Vagina (tissue), 2 donors: ENCODE measurements at places on chromosomes 7 and 10.

- H3K27me3 ChIP-seq = peaks cover 14% of the 10 kb centered on the region
- no peak for DNase-seq
- no peak overlapping the region for H3K27ac ChIP-seq
Measured at GRCh38 chr7:155804897-155805825, 7.1 kb downstream of the SHH start.

DNA sequence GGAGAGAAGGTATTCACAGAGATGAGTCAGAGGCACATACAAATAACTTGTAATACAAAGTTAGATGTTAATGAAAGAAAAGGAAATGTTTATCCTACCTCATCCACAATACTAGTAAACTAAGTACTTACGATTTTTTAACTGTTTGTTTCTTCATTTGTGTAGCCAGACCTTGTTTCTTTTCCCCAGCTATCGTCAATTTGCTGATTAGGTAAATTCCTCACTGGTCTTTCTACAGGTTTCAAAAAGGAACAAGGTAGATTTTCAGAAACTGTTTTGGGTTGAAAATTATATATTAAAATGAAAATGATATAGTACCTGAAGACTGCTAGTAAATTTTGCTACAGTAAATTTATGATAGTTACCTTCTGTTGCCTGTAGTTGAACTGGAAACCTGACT is 56.6 kb downstream of the PON1 start:
- H3K4me3 ChIP-seq = no peak overlapping the region
- H3K27me3 ChIP-seq = no peaks in the 10 kb centered on the region
- DNase-seq = no peak
- H3K36me3 ChIP-seq = no peaks in the 10 kb centered on the region

- H3K36me3 ChIP-seq = no peaks in the 10 kb centered on the region
- DNase-seq = peak; percentile 76
- H3K4me3 ChIP-seq = no peak overlapping the region
- H3K27me3 ChIP-seq = no peaks in the 10 kb centered on the region
- no peaks in the 10 kb centered on the region for H3K4me1 ChIP-seq
Measured at GRCh38 chr7:51619880-51620279, 303.3 kb upstream of the COBL start.

DNA sequence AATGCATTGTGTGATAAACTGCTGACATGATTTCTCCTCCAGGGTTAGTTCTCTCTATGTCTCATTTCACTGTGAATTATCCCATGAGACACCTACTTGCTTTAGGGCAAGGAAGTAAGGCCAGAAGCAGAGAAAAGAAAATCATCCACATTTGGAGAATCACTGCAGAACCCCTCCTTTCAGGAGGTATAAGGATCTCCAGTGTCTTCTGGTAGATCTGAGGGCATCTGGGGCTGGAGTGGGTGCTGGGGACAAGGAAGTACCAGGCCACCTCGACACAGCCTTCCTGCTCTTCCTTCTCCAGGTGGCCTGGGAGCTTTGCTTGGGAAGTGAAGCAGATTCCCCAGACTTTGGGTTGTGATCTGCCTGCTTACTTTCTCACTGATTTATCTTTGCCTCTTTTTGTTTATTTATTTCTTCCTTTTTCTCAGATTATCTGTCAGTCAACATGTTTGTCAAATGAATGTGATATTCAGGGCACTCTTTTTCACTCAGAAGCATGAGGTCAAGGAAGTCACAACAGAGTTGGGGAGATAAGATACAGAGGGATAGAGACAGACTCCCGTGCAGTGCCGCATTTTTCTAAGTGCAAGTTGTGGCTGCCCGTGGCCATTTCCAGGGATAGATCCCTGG is 12.4 kb upstream of the CAMK2G start:
- no peaks in the 10 kb centered on the region for H3K36me3 ChIP-seq
- no peak overlapping the region for H3K4me3 ChIP-seq
- no peak for DNase-seq
- peaks cover 34% of the 10 kb centered on the region for H3K4me1 ChIP-seq

GRCh38 chr10:30810416-30810815 is 180.9 kb upstream of the LYZL2 start:
- no peak overlapping the region for H3K4me3 ChIP-seq
- peak overlapping the region; percentile 85 for H3K27ac ChIP-seq
- H3K36me3 ChIP-seq = no peaks in the 10 kb centered on the region

GRCh38 chr10:82661701-82662100 is 786.7 kb downstream of the NRG3 start:
- no peak overlapping the region for H3K4me3 ChIP-seq
- no peaks in the 10 kb centered on the region for H3K4me1 ChIP-seq
- no peaks in the 10 kb centered on the region for H3K36me3 ChIP-seq
- no peak overlapping the region for H3K27ac ChIP-seq
- no peaks in the 10 kb centered on the region for H3K27me3 ChIP-seq

DNA sequence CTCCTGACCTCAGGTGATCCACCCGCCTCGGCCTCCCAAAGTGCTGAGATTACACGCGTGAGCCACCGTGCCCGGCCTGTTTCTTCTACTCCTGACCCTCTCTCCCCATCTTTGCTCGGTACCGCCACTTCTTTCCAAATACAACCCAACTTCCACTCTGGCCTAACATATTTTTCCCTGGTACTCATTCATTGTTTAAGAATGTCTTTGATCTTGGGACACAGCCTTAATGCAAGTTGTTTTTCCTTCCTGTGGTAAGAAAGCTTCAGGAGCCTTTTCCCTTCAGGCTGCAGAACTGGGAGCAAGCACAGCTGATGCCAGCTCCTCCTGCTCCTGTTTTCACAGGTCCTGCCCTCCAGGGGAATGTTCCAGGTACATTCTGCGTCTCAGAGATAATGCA is 13.7 kb downstream of the CALML3 start:
- DNase-seq = no peak
- H3K36me3 ChIP-seq = no peaks in the 10 kb centered on the region
- H3K4me3 ChIP-seq = no peak overlapping the region
- H3K4me1 ChIP-seq = peaks cover 30% of the 10 kb centered on the region

DNA sequence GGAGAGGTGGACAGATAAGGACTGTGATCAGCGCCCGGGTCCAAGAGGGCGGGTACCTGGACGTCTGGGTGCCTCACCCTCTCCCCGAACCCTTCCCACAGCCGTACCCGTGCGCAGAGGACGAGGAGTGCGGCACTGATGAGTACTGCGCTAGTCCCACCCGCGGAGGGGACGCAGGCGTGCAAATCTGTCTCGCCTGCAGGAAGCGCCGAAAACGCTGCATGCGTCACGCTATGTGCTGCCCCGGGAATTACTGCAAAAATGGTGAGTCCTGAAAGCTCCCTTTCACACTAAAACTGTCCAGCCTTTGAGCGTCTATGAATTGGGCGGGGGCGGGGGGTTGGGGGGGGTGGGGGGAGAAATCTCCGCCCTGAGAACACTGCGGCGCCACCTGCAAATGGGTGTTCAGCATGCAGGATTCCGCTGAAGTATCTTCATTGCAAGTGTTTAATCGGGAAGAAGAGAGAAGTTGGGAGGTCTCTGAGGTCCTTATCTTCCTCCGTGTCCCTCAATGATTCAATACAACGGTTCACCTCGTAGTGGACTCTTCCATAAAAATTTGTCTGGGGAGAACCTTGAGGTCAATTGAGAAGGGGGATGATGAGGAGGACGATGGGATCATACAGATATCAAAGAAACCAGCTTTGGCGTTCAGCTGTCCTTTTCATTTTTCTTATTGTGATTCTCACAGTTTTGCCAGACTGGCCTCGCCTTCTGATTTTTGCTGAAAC is 906 bp downstream of the DKK1 start:
- DNase-seq = no peak
- peaks cover 12% of the 10 kb centered on the region for H3K4me1 ChIP-seq
- H3K27ac ChIP-seq = peak overlapping the region; percentile 65
- no peaks in the 10 kb centered on the region for H3K36me3 ChIP-seq
- H3K4me3 ChIP-seq = peak overlapping the region; percentile 61

DNA sequence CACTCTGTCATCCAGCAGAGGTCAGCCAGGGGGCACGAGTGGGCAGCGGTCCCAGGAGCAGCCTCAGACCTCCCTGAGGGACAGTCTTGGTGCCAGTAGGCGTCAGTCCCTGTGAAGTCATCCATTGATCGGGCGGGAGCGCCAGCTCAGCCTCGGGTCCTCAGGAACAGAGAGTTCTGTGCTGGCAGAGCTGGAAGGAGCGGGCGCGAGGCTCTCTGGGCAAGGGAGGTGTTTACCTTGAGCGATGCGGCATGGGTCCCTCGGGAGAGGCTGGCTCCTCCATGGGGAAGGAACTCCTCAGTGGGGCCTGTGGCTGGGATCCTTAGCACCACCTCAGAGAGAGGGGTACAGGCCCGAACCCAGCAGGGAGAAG is 101.1 kb upstream of the PPIF start:
- no peaks in the 10 kb centered on the region for H3K27me3 ChIP-seq
- H3K36me3 ChIP-seq = no peaks in the 10 kb centered on the region
- no peak overlapping the region for H3K4me3 ChIP-seq

GRCh38 chr10:28118985-28119628 is 120.2 kb upstream of the ODAD2 start:
- H3K27ac ChIP-seq = no peak overlapping the region
- H3K36me3 ChIP-seq = no peaks in the 10 kb centered on the region
- no peak for DNase-seq
- H3K4me3 ChIP-seq = no peak overlapping the region
- H3K27me3 ChIP-seq = no peaks in the 10 kb centered on the region

DNA sequence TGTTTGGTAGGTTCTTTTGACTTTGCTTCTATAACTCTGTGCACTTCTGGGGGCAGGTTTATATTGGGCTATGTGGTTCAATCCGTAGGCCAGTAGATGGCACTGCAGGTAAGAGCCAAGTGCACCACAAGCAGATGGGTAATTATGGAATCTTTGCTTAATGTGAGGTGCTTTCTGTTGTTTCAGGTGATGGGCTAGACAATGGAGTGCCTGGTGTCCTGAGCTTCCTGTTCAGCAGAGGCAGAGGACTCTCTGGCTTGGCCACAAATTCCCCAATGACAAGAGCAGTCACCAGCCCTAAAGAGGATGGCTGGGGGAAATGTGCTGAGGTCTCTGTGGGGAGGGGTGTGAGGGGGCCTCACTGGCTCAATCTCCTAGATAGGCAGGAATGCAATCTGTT is 455.0 kb downstream of the CCSER2 start:
- no peak for DNase-seq
- H3K36me3 ChIP-seq = no peaks in the 10 kb centered on the region
- no peaks in the 10 kb centered on the region for H3K27me3 ChIP-seq
- H3K4me1 ChIP-seq = no peaks in the 10 kb centered on the region
- no peak overlapping the region for H3K4me3 ChIP-seq
- H3K27ac ChIP-seq = no peak overlapping the region

- peak overlapping the region; percentile 13 for H3K4me3 ChIP-seq
- H3K36me3 ChIP-seq = no peaks in the 10 kb centered on the region
Measured at GRCh38 chr10:18340496-18341051, 200.3 kb downstream of the CACNB2 start.

DNA sequence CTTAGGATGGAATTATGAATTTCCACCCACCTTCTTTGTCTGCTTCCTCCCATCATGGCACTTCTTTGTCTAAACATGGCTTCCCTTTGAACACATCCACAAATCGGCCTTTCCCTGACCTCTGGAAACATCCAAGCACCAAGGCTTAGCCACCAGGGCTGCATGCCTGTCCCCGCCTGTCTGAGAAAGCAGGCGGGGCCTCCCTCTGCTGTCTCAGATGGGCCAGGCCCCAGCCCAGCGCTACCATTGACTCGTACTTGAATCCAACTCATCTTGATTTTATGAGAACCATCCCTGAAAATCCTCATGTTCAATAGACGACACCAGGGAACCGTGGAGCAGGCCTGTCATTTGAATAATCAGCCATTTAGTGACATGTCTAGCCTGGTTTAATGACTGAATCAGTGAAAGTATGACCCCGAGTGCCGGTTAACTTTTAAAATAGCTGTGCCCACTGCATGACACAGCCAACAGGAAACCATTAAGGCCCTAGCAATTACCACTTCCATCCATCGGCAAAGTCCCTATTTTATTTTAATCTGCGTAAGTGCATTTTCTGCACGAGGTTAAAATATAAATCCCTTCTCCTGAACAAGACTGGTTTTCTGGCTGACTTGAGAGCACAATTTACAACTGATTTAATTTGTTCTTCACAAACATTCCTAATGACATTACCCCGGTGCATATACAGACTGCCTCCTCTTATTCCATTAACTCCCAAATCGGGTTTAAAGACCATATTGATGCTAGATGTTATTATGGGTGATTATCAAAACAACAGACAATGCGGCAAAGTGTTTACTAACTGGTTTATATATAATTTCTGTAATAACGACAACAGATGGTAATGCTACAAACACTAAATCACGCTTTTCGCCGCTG is 194.7 kb downstream of the BUB3 start:
- DNase-seq = no peak
- H3K27me3 ChIP-seq = no peaks in the 10 kb centered on the region
- no peaks in the 10 kb centered on the region for H3K36me3 ChIP-seq
- no peak overlapping the region for H3K27ac ChIP-seq
- H3K4me1 ChIP-seq = no peaks in the 10 kb centered on the region

GRCh38 chr10:123746061-123746460 is 79.9 kb downstream of the GPR26 start:
- H3K27ac ChIP-seq = no peak overlapping the region
- no peaks in the 10 kb centered on the region for H3K36me3 ChIP-seq
- no peaks in the 10 kb centered on the region for H3K27me3 ChIP-seq

DNA sequence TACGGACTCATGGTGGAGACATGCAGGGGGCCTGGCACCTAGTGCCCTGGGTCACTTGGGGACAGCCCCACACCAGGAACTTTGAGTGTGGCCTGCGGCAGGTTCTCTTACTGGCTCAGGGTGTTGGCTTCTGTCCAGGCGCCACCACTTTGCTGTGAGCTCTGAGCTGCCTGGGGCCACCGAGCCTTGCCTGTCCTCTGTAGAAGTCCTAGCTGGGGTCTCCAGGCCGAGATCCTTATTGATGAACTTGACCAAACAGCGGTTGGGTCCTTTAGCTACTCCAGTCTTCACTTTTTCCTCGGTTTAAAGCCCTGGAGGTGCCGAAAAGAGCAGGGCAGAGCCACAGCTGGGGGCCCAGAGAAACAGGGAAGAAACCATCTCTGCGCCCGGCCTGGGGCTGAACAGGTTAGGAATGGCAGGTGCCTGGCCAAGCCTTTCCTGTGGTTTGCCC is 41.3 kb downstream of the ZNF467 start:
- DNase-seq = no peak
- no peak overlapping the region for H3K27ac ChIP-seq
- peaks cover 40% of the 10 kb centered on the region for H3K36me3 ChIP-seq
- no peaks in the 10 kb centered on the region for H3K27me3 ChIP-seq
- H3K4me3 ChIP-seq = no peak overlapping the region
- peaks cover 5% of the 10 kb centered on the region for H3K4me1 ChIP-seq

- H3K4me3 ChIP-seq = no peak overlapping the region
- no peak overlapping the region for H3K27ac ChIP-seq
- DNase-seq = no peak
- H3K27me3 ChIP-seq = no peaks in the 10 kb centered on the region
- H3K4me1 ChIP-seq = no peaks in the 10 kb centered on the region
Measured at GRCh38 chr7:80324032-80324431, 187.8 kb downstream of the GNAT3 start.

- H3K27me3 ChIP-seq = no peaks in the 10 kb centered on the region
- no peak overlapping the region for H3K27ac ChIP-seq
- no peaks in the 10 kb centered on the region for H3K4me1 ChIP-seq
- no peak overlapping the region for H3K4me3 ChIP-seq
- H3K36me3 ChIP-seq = no peaks in the 10 kb centered on the region
- no peak for DNase-seq
Measured at GRCh38 chr7:115183431-115184057, 261.6 kb downstream of the MDFIC start.

GRCh38 chr7:66296001-66296521 is 90.9 kb downstream of the TPST1 start:
- no peak for DNase-seq
- no peaks in the 10 kb centered on the region for H3K27me3 ChIP-seq
- H3K27ac ChIP-seq = peak overlapping the region; percentile 12
- H3K4me3 ChIP-seq = no peak overlapping the region

- no peak overlapping the region for H3K27ac ChIP-seq
- H3K4me3 ChIP-seq = no peak overlapping the region
- peaks cover 16% of the 10 kb centered on the region for H3K4me1 ChIP-seq
Measured at GRCh38 chr7:27438881-27439589, 196.4 kb downstream of the EVX1 start.
